ENCODE measurements at places on chromosomes 4 and X. TPM values are rescaled to one million over a fixed set of nuclear protein-coding genes. Genes with fewer than 3 reads are reported as not detected.

The ZAR1 gene
- total RNA-seq: 0.23 TPM

The MAGEE2 gene
- 0.24 TPM for total RNA-seq

DNA sequence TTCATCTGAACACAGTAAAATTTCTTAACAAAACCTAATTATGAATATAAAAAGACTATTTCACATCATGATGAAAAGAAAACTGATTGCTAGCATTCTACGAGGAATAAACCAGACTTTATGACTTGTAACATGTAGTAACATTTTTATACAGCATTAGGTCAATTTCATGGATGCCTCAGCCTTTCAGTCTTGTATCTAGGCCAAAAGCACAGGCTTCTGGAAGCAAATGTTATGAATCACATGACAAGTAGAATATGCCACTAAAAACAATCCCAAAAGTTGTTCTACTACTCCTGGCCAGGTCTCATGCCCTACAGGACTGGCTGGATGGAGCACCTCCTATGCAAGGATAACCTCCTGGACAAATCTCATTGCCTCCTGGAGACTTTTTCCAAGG lies 101.2 kb downstream of the ARHGAP6 start:
- no peak for DNase-seq

DNA sequence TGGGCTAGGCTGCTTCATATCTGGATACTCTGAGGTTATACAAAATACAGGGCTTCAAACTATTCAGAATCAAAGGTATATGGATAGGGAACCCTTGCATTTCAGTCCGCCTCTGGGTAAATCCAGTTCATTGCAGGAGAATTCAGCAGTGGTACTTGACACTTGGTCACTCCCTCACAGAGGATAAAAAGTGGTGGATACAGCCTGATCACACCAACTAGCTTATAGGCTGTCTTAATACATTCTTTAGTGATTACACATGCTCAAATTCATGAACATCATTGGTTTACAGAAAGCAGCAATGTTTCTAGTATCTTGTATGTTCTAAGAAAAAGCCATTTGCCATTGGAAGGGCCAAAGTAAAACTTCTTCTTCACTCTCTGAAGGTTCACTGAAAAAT lies 104.8 kb upstream of the PDE5A start:
- no peak for DNase-seq

All from left lung (tissue), 14 donors.